ELR (cell line): ENCODE measurements at places on chromosomes 3 and 15.

GRCh38 chr15:37055481-37055880 lies 44.9 kb downstream of the MEIS2 start:
- no peak for DNase-seq

- no peak for DNase-seq
Measured at GRCh38 chr3:57091521-57092273, 31.2 kb downstream of the SPATA12 start.

DNA sequence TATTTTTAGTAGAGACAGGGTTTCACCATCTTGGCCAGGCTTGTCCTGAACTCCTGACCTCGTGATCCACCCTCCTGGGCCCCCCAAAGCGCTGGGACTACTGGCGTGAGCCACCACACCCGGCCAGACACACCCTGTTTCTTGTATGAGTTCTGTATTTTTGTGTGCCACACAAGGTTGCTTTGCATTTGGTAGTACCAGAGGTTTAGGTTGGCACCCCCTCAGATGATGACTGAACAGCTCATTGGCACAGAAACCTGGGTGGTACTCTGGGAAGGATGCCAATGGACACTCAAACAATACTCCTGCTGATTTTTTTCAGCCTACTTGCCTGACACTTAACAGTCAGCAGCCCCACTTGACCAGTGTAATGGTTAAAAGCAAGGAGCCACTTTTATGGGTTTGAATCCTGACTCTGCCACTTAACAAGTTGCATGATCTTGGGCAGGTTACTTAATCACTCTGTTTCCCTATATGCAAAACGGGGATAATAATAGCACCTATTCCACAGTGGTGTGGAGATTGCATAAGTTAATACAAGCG lies 39.2 kb upstream of the BCL2A1 start:
- peak; percentile 38 for DNase-seq

GRCh38 chr3:126316501-126316939 lies 40.7 kb downstream of the KLF15 start:
- no peak for DNase-seq

DNA sequence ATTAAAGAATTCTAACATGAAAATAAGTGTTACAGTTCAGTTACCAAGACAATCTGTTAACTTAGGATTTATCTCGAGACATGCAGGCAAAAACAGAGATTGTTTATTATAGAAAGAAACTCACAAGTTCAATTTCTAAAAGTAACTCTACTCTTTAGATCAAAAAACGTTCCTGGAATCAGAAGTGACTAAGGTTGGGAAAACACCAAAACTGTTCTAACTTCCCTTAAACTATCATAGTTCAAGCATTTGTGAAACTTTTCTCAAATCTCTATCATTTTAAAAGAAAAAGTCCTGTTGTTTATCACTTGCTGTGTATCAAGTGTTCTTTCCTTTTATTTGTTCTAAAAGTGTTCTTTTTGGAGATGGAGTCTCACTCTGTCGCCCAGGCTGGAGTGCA lies 8.7 kb downstream of the WDR82 start:
- DNase-seq, result no peak

DNA sequence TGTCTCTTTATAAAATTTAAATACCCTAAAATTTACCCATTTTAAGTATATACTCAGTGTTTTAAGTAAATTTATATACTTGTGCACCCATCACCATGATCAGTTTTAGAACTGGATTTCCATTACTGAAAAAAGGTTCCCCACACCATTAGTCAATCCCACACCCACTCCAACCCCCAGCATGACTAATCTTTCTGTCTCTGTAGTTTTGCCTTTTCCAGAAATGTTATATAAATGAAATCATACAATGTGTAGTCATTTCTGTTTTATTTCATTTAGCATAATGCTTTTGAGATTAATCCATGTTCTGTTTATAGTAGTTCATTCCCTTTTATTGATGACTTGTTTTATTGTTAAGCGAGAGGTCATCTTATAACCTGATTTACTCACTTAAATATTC lies 66.1 kb upstream of the LIMD1 start:
- peak; percentile 74 for DNase-seq

DNA sequence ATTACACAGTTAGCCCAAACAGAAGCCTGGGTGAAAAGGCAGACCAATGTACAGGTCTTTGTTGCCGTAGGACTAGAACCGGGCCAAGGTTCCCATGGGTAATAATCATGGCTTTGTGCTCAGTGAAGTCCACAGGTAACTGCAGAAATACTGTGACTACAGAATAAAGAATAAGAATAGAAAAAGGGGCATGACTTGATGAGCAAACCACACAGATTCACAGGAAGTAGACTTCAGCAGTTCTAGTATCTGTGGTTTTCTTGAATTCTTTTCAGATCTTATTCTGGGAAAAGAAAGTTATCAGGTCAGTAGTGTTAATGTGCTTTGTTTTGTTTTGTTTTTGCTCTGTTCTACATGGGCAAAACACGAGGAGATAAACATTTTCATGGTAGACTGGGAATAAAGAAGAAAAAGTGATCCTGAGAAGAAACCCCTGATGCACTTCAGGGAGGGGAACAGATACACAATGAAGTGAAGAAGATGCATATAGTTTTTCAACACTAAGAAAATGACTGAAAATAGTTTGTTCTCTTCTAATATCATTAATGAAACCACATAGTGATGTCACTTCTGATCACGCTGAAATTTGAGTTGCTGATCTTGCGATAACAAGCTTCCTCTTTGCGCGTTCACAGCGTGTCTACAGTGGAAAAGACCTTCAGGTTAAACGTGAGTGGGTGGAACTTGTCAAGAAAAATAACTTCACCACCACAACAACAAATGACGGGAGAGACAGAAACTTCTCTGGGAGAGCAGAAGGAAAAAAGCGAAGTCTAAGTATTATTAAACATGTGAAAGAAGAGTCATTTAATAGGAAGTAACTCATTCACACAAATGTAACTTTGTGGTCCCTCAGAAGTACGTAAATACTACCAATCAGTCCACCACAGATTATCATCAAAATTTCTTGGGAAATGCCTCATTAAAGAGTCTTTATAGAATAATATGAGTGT lies 315.8 kb upstream of the SATB1 start:
- DNase-seq, result no peak

- no peak for DNase-seq
Measured at GRCh38 chr3:5231074-5231473, 43.6 kb downstream of the EDEM1 start.

GRCh38 chr15:64282701-64283100 lies 73.3 kb downstream of the CSNK1G1 start:
- peak; percentile 18 for DNase-seq

GRCh38 chr3:28172748-28173147 lies 68.7 kb upstream of the CMC1 start:
- DNase-seq, result no peak

DNA sequence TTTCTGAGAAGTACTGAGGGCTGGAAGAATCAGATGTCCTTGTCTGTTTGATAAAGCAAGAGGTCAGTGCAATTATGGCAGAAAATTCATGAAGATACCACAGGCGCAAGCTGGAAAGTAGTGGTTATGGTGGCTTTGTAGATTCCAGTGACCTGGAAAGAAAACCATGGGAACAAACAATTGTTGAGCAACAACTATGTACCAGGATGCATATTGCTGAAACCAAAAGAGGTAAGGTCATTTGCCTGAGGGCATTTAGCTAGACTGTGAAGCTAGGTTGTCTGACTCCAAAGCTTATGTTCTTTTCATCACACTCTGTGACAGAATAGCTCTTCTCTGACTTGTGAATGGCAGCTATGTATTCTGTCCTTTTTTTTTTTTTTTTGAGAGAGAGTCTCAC lies 74.0 kb downstream of the B3GALNT1 start:
- peak; percentile 6 for DNase-seq

DNA sequence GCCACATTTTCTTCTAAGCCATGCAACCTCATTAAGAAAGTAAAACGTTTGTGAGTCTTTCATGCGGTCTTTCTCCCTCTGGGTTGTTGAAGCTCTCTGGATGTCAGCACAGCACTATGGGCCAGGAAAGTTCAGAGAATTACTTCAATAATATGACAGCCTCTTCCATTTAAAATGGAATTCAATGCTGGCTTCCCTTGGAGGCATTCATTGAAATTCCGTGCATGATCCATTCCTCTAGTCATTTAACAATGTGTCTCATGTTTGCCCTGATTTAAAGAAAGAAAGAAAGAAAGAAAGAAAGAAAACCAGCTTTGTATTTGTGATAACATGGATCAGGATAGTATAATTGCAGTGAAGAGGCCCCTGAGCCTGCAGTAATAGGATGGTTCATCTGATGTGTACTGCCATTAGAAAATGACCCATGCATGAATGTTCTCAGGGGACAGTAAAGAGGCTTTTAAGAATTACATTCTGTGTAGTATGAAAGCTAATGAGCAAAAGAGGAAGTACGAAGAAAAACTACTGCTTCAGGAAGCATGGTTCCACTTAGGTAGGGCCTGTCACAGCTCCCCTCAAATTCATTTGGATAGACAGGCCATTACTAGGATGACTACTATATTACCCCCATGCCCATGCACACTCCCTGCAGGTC lies 146.0 kb downstream of the ARPP21 start:
- DNase-seq, result no peak

- no peak for DNase-seq
Measured at GRCh38 chr15:95368191-95368590, 962.3 kb upstream of the NR2F2 start.

DNA sequence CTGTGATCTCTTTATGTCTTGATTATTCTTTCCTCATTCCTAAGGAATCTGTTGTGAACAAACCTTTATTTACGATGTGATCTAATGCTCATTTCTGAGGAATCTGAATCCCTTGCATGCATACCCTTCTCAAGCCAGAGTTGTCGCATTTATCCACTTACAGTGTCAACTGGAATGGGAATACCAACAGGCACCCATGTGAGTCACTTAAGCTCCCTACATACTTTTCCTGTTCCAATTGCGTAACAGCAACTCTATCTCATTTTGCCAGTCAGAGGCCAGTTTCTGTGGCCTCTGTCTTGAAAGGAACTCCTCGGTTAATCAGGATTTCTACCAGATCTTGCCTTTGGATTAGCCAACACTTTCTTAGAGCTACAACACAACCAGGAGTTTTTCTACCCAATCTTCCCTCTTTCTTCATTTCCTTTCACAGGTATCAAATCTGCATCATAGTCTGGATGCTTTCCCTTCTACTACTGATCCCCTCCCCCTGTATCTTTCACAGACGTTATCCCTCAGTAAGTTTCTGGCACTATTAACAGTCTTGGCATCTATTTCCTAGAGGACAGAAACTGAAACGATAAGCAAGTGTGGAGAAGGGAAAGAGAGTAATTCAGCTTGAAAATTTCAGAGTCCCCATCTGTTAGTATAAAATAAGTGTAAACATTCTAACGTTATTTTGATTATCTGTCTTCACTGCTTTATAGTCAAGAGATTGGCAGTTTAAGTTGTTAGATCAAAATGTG lies 66.8 kb upstream of the BCHE start:
- peak; percentile 46 for DNase-seq

DNA sequence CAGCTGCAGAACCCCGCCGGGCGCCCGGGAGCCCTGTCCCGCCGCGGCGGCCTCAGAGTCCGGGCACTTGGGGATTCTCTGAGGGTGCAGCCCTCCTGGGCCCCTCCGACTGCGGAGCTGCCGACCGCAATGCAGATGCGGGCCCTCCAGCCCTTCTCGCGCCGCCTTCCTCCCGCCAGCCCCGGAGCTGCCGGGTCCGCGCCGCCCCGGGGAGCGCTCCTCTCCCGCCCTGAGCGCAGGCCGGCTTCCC lies 320 bp upstream of the ACAN start:
- DNase-seq, result no peak
